ENCODE measurements at places on chromosomes 5 and 9.

DNA sequence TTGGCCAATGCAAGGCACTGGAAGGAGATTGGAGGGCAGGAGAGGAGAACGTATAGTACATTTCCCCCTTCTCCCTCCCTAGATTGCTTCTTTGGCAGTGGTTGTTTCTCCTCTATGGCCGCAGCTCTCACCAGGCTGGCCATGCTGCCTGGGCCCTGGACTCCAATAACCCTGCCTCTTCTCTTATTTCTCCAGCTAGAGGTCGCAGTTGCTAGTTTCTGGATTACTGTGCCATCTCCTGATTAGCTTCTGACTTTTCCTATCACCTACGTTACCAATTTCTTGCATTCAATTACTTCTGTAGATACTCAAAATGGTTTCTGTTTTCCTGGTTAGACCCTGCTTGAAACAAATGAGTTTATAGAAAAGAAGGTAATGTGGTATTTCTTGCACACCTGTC lies 2.4 kb upstream of the MACIR start:
- DNase-seq = no peak

DNA sequence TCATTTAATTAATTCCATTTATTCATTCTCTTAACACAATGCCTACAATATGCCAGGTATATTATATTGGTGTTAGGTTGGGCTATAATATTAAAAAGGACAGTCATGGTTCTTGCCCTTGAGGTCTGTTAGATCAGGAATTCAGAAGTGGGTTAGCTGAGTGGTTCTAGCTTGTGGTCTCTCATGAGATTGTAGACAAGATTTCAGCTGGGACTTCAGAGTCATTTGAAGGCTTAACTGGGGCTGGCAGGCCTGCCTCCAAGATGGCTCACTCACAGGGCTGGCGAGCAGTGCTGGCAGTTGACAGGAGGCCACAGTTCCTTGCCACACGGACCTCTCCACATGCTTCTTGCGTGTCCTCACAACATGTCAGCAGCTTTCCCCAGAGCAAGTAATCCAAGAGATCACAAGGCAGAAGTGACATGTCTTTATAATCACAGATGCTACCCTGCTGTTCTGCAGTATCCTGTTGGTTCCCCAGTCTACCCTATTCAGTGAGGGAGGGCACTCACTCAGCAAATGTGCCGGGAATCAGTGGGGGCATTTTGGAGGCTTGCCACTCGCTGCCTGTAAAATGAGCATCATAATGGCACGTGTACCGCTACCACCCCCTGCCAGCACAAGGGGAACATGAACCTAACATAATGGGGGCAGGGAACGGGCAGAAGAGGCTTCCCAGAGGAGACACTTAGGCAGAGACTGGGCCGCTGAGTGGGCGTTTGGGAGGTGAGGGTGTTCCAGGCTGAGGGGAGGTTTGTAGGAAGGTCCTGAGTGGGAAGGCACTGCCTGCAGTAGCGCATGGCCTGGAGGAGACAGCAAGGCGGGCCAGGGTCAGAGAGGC lies 70.0 kb downstream of the EXOSC2 start:
- DNase-seq = no peak

DNA sequence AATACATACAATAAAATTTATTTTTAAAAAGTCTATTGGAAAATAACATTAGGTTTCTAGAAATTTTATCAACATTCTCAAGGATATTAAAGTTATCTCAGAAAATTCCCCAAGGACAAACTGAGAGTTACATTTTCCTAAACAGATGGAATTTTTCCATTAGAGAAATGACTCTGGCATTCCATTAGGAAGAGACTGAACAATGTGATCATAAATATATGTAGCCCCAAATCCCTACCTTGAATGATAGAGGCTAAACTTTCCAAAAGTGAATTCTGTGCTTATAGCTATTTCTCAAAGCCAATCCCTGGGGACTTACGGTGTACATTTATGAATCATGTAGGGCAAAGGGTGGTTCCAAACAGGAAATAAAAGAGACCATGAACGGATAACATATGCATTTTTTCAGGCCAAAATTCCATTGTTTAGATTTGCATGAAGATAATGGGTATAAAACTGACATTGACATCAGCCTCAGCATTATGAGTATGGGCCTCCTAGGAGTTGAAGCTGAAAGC lies 1181.0 kb upstream of the DMAC1 start:
- no peak for DNase-seq

- DNase-seq = no peak
Observed at GRCh38 chr5:153719324-153719723, 228.9 kb downstream of the GRIA1 start.

DNA sequence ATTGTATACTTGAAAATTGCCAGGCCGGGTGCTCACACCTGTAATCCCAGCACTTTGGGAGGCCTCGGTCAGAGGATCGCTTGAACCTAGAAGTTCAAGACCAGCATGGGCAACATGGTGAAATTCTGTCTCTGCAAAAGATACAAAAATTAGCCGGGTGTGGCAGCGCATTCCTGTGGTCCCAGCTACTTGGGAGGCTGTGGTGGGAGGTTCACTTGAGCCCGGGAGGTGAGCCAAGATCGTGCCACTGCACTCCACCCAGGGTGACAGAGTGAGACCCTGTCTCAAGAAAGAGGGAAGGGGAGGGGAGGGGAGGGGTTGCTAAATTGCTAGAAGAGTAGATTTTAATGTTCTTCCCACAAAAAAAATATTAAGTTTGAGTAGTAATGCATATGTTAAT lies 53.2 kb downstream of the FNBP1 start:
- DNase-seq = no peak

- peak; percentile 80 for DNase-seq
Observed at GRCh38 chr9:107749787-107750444, 260.3 kb upstream of the KLF4 start.

- no peak for DNase-seq
Observed at GRCh38 chr9:129506892-129507291, 114.0 kb downstream of the C9orf50 start.

DNA sequence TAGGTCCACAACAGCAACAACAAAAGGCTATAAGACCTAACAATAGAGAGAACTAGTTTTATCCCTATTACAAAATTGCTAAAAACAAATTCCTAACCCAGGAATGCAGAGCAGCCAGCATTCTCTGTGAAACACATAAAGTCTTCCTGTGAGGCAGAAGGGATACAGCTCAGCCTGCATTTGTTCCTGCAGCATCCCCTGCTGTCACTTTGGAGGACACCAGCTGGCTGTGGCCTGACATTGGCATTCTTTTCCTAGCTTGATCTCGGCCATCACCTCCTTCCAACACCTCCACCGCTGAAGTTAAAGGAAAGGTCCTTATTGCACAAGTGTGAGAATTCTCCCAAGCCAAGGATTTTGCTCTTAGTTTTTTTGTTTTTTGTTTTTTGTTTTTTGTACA lies 186.1 kb downstream of the SNCAIP start:
- DNase-seq = peak; percentile 45

DNA sequence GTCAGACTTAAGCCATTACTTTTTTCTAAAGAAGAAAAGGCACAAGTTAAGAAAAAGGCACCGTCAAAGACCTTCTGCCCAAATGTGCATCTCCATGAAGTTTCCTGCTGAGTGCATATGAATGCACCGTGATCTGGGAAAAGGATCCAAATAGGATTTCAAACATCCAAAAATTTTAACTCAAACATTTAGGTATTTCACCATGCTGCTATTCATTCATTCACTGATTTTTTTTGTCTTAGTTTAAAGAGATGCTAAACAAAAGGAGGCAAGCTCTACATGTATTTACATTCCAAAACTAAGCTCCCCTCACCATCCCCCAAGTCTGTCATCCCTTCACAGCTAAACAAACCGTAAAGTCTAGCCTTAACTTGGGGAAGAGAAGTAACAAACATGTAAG lies 291.9 kb downstream of the ARL15 start:
- DNase-seq = no peak

DNA sequence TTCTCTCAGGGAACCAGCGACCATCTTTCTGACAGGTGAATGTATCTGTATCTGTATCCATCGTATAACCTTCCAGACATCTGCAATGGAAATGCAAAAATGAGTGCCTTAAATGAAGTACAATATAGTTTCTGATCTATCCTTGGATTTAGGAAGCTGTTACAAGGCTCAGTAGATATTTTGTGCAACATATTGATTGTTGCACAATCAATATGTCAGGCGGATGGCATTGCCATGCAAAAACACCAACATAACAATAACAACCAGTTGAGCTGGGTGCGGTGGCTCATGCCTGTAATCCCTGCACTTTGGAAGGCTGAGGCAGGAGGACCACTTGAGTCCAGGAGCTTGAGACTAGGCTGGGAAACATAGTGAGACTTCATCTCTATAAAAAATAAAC lies 66.8 kb upstream of the TXNDC8 start:
- no peak for DNase-seq

DNA sequence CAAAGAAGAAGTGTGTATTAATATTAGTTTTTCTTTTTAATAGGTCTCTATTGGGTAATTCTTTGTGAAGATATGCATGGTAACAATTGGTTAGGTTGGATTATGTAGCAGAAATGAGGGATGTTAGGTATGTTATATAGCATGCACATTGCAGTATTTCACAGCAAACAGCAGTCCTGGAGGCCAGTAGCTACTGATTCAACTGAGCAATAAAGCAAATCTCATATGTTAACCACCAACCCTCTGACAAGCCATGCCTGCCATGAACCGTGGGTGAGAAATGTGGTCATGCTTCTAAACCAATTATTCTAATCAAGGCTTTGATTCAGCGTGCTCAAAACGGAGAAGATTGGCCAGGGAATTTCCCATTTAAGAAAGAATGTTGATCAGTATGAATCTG lies 313.0 kb upstream of the CDH6 start:
- DNase-seq = no peak

- no peak for DNase-seq
Observed at GRCh38 chr9:20319641-20320337, 302.5 kb downstream of the MLLT3 start.

DNA sequence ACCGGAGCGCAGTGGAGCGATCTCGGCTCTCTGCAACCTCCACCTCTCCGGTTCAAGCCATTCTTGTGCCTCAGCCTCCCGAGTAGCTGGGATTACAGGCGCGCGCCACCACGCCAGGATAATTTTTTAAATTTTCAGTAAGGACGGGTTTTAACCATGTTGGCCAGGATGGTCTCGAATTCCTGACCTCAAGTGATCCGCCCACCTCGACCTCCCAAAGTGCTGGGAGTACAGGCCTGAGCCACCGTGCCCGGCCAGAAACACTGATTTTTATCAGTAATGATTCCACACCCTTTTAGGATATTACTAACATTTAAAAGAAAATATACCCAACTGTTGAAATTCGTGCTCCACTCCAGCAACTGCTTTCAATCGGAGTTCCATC lies 464 bp upstream of the FAM151B start:
- no peak for DNase-seq

DNA sequence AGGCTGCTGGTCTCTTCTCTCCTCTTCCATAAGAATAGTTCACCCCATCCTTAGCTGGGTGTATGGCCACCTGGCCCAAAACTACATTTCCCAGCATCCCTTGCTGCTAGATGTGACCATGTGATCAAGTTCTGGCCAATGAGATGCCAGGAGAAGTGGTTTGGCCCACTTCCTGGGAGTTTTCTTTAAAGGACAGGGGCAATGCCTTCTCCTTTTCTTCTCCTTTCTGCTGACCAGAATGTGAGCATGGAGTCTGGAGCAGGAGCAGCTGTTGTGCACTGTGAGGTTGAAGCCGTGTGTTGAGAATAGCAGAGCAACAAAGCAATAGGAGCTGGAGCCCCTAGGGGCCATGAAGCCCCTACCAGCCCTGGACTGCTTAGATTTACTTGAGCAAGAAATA lies 36.8 kb downstream of the C9orf50 start:
- DNase-seq = peak; percentile 75

DNA sequence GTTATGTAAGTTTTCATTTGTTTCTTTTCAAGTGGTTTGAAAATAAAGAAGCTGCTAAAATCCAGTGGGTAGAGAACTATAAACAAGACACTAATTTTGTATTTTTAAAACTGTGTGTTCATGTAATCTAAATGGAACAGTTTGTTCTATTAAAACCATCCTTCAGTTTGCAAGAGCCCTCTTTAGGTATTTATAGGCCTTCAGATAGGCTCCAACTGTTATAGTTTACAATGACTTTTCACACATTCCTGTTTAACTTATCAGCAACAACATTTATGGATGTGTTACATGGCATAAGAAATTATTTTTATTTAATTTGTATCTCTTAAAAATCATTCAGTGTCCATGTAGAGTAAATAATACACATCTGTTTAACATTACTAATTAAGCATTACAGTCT lies 126.7 kb upstream of the SLCO6A1 start:
- DNase-seq = no peak

GRCh38 chr9:86077276-86077675 lies 22.1 kb downstream of the GOLM1 start:
- DNase-seq = no peak

DNA sequence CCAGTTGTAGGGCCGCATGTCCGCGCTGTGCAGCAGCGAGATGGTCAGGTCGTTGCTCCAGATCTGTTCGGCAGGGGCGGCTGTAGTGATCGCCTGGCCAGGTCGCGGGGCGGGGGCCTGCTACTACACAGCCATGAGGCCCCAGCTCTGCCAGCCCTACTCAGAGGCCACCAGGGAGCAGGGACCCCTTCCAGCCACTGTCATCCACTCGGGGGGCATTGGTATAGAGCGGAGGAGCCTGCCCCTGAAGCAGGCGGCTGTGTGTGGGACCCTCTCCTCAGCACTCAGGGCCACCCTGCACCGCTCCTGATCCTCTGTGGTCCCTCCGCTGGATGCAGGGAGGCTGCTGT lies 1.7 kb downstream of the FBXW5 start:
- DNase-seq = no peak

- no peak for DNase-seq
Observed at GRCh38 chr5:74603376-74603775, 37.2 kb downstream of the ENC1 start.

DNA sequence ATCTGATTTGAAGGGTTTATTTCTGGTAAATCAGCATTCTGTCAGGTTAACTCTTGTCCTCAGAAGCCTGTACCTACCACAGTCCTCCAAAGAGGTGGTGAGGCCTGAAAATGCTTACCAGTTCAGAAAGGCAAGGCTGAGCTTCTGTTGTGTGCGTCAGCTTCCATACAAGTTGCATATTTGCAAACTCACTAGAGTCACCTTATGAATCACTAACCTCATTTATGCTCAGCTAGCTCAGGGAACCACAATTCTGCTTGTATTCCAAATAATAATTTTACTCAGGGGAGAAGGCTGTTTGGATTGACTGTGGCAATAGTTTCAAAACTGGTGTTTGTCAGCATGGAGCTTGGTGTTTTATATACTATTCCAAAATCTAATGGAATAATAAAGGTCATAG lies 355.1 kb upstream of the RFX3 start:
- no peak for DNase-seq

- DNase-seq = no peak
Observed at GRCh38 chr9:77018969-77019235, 553 bp upstream of the FOXB2 start.

GRCh38 chr5:67806654-67807438 lies 408.7 kb upstream of the PIK3R1 start:
- no peak for DNase-seq

DNA sequence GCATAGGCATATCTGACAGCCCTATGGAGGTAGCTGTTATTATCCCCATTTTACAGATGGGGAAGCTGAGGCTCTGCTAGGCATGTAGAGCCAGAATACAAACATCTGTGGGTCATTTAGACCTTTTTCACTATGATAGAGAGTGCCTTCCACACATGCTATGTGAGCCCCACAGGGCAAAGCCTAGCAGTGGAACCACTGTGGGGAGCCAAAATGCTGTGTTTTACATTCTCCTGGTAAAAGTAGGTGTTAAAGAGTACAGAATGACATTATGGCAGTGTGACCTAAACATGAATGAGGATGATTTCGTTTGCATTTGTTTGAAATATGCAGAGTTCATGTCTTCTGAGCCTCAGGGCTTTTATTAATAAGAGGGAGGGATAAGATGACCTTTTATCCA lies 265.2 kb downstream of the MAST4 start:
- no peak for DNase-seq

- no peak for DNase-seq
Observed at GRCh38 chr5:20680718-20681302, 692.8 kb upstream of the CDH18 start.

All from muscle of arm (tissue), 14 donors.